Fibroblast of skin of abdomen (primary cell): ENCODE measurements at places on chromosomes 4 and X.
A peak's percentile ranks its signal among the peaks of the same experiment; 100 is the strongest.

GRCh38 chr4:97038146-97038516 lies 1105.1 kb downstream of the STPG2 start:
- no peak for DNase-seq

DNA sequence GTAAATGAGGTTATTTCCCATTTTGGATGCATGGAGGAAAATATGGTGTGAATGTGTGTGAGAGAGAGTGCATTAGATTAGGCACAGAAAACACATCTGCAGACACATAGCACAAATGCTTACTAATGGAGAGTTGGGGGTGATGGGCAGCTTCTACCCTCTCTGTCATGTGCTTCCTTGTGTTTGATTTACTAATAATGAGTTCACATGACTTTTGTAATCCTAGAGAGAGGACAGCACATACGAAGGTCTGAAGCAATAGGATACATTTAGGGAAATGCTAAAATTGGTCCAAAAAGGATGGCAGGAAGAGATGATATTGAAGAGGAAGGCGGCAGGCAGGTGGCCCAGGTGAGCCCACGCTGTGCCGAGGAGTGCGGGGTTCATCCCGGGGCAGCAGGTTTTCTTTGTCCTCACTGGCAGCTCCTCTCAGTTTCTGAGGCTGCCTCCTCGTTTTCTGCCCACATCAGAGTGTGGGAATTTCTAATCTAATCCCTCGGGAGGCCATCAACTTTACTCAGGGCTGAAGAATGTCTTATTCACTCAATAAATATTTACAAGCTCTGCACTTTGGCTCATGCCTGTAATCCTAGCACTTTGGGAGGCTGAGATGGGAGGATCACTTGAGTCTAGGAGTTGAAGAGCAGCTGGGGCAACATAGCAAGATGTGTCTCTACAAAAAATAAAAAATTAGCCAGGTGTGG lies 15.9 kb upstream of the MAP9 start:
- peak; percentile 83 for DNase-seq

- DNase-seq: no peak
These were observed 153.4 kb upstream of the ARSJ start for GRCh38 chr4:114132830-114133229.

DNA sequence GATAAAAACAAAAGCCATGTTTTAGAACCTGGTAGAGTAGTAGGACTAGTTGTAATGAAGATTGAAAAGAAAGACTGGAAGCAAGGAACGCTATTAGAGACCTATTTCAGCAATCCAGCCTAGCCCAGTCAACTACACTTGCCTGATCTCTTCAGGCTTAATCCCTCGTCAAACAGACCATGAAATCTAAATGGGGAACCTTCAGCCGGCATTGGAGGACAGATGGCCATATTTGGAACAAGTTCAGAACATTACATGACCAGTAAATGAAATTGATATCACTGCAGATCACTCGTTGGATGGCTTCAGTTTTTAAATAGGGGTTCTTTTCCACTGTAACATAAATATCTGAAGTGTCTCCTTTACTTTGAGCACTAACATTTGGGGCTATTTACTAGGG lies 84.8 kb upstream of the WDR44 start:
- no peak for DNase-seq

- no peak for DNase-seq
These were observed 153.5 kb downstream of the CAMK2D start for GRCh38 chr4:113607998-113608397.

GRCh38 chr4:105923497-105924238 lies 28.4 kb downstream of the NPNT start:
- no peak for DNase-seq

DNA sequence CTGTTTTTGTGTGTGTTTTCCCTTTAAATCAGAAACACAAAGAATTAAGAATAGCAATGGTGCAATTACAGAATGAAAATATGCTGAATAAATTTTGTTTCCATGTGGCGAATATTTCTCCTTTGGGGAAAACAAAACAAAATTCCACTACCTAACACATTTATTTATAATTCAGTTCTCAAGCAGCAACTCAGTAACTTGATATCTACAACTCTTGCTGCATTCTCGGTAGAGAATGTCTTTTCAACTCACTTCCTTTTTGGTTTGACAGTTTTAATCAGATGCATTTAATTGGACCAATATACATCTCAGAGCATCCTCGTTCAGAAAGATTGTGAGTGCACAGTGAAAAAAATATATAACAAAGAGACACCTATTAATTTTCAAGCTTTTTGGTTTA lies 30.8 kb downstream of the ZNF827 start:
- DNase-seq: no peak

GRCh38 chr4:96786306-96786705 lies 946.4 kb downstream of the PDHA2 start:
- DNase-seq: no peak

- DNase-seq: no peak
These were observed 15.6 kb downstream of the SHOX start for GRCh38 chrX:646228-646495.

- DNase-seq: no peak
These were observed 27.5 kb downstream of the FBXW7 start for GRCh38 chr4:152508386-152508785.

- no peak for DNase-seq
These were observed 1240.7 kb downstream of the C4orf33 start for GRCh38 chr4:130336585-130337217.

GRCh38 chr4:89800012-89800516 lies 36.9 kb downstream of the SNCA start:
- DNase-seq: peak; percentile 29

DNA sequence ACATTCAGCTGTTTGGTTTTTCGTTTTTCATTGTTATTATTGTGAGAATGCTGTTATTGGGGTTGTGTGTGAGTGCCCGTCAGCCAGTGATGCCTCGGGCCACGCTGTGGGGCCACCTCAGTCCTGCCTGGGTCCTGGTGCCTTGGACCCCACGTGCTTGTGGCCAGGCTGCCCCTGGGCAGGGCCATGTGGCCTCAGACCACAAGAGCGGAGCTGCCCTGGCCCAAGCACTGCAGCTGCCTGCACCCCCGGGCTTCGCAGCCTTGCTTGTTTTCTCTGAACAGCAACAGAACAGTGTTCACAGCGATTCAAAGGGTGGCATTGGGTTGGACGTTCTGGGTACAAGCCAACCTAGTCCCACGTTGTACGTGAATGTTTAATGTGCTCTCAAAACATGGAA lies 56.9 kb downstream of the CPLX1 start:
- no peak for DNase-seq

- DNase-seq: no peak
These were observed 66.9 kb downstream of the ARHGEF38 start for GRCh38 chr4:105619188-105619931.

DNA sequence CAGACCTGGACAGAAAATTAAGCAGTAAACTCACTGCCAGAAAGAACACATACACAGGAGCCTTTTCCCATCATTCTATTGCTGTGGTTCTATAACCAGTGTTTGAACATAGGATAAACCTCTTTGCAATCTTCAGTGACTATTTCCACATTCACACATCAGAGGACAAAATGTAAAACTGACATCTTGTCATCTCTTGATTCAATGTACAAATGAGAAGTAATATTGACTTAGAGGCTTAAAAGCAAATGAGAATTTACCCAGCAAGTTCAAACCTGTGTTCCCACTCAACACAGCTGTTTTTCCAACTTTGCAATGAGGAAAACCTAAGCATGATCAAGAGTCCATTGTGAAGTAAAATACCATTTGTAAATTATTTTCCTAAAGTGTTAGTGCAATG lies 307.1 kb upstream of the CPXCR1 start:
- no peak for DNase-seq

DNA sequence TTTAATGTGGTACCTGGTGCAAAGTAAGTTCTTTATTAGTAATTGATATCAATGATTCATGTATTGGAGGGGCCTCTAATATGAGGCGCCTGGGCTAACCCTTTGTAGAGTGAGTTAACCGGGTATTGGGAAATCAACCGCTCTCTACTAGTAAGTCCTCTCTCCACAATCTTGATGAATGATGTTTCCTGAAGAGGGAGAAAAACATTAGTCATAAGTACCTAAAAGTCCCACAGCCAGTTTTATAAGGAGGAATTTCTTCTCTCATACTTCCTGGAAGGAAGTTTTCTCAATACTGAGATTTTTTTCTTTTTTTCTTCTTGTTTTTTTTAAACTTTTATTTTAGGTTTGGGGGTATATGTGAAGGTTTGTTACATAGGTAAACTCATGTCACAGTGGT lies 62.3 kb downstream of the AGTR2 start:
- peak; percentile 27 for DNase-seq

DNA sequence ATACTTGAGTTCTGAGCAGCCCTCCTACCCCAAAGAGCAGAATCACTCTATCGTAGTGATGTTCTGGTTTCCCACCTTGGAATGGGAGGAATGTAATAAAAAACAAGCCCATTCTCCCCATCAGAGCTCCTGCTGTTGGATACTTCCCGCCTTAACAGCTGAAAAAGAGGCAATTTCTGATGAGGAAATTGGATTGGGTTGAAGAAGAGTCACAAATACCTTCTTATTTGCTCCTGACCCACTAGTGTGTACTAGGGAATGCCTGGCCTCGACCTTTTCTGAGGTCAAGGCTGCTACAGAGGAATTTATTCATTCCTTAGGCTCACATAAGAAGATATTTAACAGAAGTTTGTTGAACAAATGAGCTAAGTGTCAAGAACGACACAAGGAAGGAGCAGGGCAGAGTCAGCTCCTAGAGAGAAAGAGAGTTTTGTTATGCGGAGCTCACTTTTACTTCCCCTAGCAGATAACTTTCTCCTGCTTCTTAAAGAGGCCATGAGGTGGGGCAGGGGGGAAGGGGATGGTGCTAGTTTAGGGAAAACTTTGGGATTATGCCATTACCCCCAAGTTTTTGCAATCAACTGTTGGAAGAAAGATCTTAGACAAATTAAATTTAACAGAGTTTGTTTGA lies 273.8 kb upstream of the CLNK start:
- DNase-seq: no peak
